Mesendoderm (in vitro differentiated cells): ENCODE measurements at places on chromosomes 2 and 18.

DNA sequence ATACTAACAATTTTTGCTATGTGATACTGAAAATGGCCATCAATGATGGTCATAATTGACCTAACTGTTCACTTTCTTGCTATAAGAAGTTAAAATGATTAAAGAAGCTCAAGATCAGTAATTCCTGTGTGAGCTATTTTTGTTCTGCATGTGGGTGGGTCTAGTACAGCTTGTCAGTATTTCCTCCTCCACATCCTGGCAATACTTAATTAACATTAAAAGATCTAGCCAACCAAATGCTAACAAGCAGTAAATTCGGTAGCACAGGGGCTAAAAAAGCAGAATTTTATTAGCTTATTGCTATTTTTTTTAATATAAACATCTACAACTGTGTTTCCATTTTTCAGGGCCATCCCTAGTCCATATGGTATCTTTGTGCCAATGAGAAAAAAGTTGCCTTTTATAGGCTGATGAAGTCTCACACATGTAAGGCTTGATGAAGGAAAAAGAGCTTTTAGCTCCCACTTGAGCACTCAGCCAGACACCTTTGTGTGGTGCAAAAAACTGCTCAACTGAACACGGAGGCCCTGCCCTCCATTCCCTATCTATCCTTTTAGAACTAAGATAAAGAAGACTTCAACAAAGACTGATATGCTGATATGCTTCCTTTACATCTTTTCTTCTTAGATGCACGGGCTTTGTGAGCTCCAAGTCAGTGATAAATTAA, 4.9 kb upstream of the PNO1 start:
- no peaks in the 10 kb centered on the region for H3K36me3 ChIP-seq
- no peaks in the 10 kb centered on the region for H3K27me3 ChIP-seq
- no peaks in the 10 kb centered on the region for H3K4me1 ChIP-seq
- no peak for DNase-seq

GRCh38 chr18:68608851-68609490, 105.9 kb downstream of the TMX3 start:
- no peak overlapping the region for H3K27ac ChIP-seq
- no peaks in the 10 kb centered on the region for H3K4me1 ChIP-seq
- H3K36me3 ChIP-seq, result no peaks in the 10 kb centered on the region
- no peak for DNase-seq
- H3K27me3 ChIP-seq, result no peaks in the 10 kb centered on the region
- H3K4me3 ChIP-seq, result no peak overlapping the region

DNA sequence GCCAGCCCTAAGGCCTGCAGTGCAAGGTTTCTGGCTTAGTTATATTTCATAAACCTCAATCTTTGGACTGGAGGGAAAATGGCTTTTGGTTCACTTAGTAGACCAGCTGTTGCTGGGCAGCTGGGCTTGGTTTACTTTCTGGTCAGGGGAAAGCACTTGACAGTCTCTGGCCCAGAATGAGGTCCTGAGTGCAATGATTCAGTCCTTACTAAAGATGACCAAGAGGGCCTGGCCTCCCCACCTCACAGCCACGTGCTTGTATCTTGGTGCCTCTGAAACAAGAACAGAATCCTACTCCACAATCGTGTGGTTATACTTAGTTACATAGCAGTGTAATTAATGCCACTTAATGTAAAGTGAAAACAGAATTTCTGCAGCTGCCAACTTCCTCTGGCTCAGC, 325.5 kb upstream of the MEIS1 start:
- no peaks in the 10 kb centered on the region for H3K36me3 ChIP-seq
- no peaks in the 10 kb centered on the region for H3K27me3 ChIP-seq
- H3K4me3 ChIP-seq, result no peak overlapping the region

DNA sequence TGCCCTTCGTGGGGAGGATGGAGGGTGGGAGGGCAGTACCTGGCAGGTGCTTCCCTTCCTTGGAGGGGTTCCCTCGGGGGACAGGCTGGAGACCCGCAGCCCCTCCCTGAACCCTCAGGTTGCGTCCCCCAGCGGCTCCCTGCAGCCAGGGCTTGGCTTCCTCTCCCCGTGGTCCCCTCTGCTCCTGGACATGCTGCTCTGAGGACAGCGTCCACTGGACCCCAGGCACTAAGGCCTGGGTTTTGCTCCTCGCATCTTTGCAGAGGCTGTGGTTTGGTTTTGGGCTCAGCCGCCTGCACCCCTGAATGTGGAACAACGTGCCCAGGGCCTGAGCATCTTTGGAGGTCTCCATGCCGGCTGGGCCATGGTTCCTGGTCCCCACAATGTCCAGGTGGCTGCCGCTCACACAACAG, 133.5 kb downstream of the PTGR3 start:
- no peak overlapping the region for H3K4me3 ChIP-seq
- no peak for DNase-seq
- no peaks in the 10 kb centered on the region for H3K36me3 ChIP-seq
- no peak overlapping the region for H3K27ac ChIP-seq
- H3K4me1 ChIP-seq, result no peaks in the 10 kb centered on the region
- no peaks in the 10 kb centered on the region for H3K27me3 ChIP-seq

DNA sequence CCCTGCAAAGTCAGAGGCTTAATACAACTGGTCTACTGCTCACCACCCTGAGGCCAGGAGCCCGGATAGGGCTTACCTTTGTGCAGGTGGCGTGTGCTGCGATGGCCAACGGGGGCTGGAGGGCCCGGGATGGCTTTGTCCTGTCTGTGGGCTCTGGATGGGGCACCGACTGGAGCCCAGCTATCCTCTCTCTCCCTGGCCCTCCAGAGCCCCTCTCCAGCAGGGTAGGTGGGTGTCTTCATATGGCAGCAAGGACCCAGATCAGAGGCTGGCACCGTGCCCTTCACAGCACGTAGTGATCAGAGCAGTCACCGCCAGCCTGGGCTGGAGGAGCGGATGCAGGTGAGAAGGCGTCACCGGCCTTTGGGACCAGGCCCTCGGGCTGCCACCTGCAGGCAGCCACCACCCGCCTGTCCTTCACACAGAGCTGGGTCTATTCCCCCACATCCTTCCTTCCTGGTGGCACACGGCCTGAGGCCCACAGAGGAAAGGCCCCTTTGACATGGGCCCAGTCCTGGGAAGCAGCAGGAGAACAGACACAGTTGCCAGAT, 232.1 kb downstream of the EIPR1 start:
- no peaks in the 10 kb centered on the region for H3K4me1 ChIP-seq
- no peak for DNase-seq
- H3K27me3 ChIP-seq, result no peaks in the 10 kb centered on the region
- H3K27ac ChIP-seq, result no peak overlapping the region
- H3K4me3 ChIP-seq, result no peak overlapping the region
- H3K36me3 ChIP-seq, result no peaks in the 10 kb centered on the region

DNA sequence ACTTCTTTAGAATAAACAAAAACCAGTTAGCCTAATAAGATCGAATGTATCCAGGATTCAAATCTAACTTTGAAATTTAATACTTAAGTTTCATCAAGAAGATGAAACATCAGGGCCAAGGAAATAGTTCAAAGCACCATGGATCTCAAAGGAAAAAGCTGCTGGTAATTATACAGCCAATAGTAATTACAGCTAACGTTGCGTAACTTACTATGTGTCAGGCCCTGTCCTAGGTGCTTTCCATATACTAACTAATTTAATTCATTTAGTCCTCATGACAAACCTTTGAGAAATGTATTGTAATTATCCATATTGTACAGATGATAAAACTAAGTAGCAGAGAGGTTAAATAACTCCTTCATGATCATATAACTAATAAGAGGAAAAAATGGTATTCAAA, 598.6 kb downstream of the NYAP2 start:
- no peaks in the 10 kb centered on the region for H3K36me3 ChIP-seq
